ENCODE measurements at places on chromosomes 3 and 15.

- DNase-seq = no peak
Observed at GRCh38 chr15:81286621-81287121, 37.3 kb downstream of the STARD5 start.

GRCh38 chr15:63987796-63988378 is 58.4 kb downstream of the DAPK2 start:
- no peak for DNase-seq

DNA sequence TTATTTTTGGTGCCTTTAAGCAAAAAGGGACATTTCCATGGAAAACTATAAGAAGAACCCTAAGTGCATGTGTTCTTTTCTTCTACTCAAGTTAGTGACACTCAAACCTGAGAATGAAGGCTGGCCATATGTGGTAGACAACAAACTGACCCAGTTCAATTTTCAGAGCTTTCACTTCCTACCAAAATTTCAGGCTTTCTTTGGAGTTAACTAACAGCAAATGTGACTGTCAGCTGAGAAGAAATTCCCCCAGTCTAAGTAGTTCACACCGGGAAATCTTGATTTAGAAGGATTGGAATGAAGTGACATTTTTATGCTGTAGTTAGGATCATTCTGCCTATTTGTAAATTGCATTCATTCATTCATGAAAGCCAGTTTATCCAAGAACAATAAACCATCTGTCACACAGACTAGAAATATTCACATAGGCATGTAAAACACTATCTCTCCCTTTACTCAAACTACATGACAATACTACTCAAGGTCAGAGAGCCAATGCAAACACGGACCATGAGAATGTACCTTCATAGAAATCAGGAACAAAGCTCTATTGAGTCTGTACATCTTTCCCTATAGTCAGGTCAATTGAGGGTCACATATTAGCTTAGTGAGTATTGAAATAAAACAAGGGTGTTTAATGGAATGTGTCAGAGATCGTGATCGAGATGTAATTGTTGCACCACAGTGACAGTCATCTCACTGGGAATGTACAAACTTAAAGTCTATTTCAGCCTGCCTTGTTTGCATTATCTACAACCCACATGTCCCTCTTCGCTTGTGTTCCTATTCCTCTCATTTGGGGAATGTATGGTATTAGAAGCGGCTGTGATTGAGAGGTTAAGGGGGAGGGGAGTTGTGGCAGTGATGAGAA is 113.8 kb upstream of the TGFBR2 start:
- DNase-seq = no peak

DNA sequence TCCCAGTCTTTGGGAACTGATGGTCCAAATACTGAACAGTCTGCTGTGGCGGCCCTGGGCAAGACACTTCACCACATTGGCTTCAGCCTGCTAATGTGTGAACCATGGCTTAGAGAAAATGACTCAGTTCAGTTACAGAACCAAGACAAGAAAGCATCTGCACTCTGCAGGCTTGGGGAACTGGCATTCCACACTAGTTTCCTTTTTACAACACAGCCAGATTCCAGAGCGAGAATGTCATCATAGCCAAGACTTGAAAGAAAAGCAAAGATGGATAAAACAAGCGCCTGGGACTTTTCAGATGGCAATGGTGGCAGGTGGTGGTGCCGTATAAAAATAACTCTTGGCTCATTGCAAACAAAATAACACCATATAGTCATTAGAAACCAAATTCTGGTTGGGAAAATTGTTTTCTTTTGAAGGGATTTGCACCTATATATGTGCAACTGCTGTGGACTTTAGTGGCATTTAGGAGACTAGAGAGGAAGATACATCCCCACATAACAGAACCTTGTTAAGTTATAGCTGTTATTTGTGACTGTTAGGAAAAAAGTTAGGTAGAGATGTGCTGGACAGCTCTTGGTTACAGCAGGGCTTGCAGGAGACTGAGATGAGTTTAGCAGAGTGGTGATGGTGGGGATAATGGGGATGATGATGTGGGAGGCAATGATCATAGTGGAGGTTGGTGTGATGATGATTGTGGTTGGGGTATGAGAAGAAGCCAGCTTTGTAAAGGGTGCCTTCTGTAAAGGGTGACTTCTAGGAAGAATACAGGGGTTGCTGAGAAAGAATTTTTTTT is 273.6 kb downstream of the THRB start:
- DNase-seq = no peak

DNA sequence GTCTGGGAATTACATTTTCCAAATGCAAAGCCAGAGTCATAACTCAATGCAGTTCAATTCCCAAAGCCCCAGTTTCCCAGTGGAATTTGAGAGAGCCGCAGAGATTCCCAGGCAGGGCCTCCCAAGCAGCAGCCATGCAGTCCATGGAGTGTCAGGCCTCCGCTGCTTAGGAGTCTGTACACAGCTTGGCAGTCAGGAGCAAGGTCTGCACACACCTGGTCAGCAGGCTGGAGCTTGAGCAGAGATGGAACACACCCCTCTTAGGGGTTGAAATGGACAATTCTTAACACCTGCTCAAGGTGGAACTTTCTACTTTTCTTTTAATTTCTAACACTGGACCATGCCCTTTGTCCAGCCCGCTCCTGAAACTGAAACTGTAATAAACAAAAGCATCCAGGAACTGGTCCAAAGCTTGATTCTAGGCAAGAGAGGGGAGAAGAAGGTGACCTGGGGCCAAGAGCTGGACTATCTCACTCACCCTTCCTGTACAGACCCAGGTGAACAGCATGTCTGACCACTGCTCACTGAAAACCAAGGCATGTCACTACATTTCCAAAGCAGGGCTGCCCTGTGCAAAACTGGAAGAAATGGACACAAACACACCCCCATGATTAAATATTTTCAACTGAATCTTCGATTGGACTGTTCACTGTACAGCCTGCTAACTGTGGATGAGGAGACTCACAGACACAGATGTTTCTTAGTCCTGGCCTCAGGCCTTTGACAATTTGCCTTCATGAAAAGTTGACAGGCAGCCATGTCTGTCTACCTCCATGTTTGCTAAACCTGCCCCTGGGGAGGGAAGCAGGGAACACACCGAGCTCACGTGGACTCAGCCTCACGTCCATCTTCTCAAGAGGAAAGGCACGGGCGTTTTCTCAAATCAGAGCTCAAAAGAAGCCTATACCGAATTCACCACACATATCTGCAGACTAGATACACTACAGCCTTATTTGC is 48.6 kb upstream of the DUSP7 start:
- DNase-seq = no peak

DNA sequence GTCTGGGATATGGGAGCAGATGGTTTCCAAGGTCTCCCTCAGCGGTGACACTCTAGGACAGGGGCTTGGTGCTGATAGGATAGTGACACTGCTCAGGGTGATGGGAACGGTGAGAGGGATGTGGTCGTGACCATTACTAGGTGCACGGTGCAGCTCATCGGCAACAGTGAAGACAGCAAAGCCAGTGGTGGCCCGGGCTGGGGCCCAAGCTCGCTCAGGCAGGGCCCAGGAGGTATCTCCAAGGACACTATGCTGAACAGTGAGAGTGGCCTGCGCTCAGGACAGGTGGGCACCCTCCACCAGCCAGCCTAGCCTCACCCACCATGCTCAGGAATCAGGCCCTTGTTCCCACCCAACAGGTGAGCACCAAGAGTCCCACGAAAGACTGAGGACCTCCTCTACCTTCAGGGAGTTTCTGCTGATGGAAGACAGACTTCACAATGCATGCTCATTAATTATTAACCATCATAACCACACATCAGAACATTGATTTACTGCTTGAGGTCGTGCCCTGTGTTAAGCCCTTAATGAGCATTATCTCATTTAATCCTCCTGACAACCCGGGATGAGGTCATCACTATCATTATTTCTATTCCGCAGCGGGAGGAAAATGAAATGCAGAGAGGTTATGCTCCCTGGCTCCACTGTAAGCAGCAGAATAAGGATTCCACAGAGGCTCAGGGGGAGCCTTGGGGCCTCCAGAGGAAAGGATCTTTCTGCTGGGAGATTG is 269.4 kb downstream of the UACA start:
- peak; percentile 48 for DNase-seq

DNA sequence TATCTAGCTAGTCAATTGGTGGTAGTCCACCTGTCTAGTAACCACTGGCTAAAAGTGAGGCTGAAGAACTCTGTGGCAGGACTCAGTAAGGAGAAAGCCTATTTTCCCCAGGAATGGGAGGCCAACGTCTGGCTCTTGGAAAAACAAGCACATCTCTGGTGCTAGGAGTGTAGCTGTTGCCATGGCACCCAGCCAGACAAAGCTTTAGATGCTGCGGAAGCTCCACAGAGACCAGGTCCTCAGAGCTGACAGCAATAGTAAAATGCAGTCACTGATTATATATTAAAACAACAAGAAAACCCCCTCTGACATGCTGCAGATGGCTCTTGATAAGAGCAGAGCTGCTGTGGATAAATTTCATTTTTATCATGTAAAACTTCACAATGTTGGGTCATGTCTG is 124.9 kb upstream of the STRIT1 start:
- DNase-seq = no peak

DNA sequence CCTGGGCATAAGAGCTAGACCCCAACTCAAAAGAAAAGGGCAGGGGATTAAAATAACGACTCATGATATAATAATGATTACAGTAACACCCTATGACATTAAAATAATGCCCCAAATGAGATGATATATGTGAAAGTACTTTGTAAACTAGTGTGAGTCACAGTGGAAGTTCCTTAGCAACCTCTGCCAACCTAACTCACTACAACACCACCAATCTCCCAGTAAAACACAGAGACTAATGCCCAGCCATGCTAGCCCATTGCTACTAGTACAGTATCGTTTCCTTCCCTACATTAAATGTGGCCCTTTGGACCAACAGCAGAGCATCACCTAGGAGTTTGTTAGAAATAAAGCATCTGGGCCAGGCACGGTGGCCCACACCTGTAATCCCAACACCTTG is 11.2 kb upstream of the ADAMTS7 start:
- no peak for DNase-seq

DNA sequence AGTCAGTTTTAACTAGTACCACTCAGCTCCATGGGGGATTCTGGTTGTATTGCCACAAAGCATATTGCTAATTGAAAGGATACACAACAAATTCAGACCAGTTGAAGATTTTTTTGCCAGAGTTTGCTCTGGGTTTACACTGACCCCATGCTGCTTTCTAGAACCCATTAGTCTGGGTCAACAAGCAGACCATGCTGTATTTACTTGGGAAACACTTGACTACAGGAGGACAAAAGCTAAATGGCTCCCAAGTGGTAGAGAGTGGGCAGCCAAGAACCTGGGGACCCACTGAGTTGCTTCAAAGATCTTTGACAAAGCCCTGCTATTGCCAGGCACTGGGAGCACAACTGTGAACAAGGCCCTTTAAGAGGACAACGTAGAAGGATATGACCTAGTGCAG is 86.8 kb upstream of the PSMD6 start:
- DNase-seq = no peak

All from WERI-Rb-1 (cell line).